Activated CD8-positive, alpha-beta memory T cell treated with anti-CD3 and anti-CD28 coated beads, Interleukin-2, amount 50 U/mL, for 4 hours (primary cell): ENCODE measurements at places on chromosomes 6 and 20.
A peak's percentile ranks its signal among the peaks of the same experiment; 100 is the strongest.

DNA sequence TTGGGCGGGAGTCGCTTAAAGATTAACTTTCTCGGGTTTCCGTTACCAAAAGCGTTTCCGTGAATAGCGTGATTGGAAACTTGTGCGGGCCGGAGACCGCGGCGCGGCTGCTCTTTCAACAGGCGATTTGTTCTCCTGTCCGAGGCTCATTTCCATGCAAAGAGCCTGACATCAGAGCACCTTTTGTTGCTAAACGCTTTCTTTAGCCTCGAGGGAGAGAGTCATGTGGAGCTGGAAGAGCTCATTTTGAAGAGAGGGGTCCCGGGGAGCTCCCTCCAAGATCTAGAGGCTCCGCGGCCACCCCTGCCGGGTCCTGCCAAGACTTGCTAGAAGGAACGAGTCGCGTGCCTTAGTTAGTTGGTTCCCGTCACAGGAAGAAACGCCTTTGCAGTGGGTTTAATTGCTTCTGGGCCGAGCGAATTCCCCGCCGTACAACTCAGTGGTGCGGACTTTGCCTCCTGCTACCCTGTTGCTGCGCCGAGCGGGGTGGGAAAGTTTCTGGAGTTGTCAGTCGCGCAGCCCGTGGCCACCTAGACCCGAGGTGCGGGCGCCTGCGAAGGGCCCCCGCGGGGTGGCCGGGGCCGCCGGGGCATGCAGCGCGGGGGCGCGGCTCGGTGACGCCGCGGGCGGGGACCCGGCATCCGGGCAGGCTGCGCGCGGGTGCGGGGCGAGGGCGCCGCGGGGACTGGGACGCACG lies at the start of gene SASH1:
Gene SASH1, plus strand, starts transcription at position 489 of the 697 bp plus-strand sequence. CDS start 230 bp downstream, outside the sequence.
- no peak for DNase-seq

DNA sequence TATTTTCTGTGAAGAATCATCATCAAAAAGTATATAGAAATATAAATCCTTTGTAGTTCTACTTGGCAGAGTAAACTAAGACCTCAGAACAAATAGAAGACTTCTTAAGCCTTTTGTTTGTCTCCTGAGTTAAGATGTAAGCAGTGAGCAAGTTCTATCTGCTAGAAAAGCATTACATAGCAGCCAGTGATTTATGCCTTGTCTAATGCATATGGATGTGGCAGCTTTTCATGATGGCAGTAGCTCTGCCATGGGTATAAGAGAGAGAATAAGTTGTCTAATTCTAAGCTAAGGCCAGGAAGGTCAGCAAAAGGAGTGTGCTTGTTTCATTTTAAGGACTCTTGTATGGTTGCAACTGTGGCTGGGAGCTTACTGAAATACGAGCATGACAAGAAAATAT lies 920.2 kb downstream of the GRIK2 start:
- DNase-seq, result no peak

- no peak for DNase-seq
Observed at GRCh38 chr6:130202782-130203181, 20.0 kb downstream of the SAMD3 start.

DNA sequence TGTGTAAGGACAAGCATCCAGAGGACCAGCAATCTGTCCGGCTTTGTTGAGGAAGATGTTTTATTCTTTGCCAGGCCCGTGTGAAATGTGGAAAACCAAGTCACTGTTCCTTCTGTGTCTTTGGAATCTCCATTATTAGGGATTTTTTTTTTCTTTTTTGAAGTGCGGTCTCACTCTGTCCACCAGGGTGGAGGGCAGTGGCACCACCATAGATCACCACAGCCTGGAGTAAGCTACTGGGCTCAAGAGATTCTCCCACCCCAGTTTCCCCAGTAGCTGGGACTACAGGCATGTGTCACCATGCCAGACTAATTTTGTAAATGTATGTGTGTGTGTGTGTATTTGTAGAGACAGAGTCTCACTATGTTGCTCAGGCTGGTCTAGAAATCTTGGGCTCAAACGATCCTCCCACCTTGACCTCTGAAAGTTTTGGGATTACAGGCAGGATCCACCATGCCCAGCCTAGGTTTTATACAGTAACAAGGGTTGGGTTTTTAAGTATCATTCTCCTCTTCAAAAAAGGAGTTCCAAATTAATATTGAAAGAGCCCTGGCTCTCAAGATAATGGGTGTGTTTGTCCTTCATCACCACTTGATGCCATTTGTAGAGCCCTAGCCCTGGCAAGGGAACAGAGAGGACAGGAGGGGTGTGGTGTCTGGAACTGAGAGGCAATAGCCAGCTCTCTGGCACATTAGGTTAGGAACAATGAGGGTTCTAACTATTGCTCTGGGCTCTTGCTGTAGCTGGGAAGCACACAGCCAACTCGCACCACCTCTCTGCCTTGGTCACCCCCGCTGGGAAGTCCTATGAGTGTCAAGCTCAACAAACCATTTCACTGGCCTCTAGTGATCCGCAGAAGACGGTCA lies 3.1 kb downstream of the LAMP5 start:
- no peak for DNase-seq

GRCh38 chr6:96202571-96202970 lies 186.8 kb downstream of the FUT9 start:
- DNase-seq, result no peak

- DNase-seq, result no peak
Observed at GRCh38 chr6:134826889-134827737, 122.8 kb downstream of the ALDH8A1 start.

GRCh38 chr6:72219536-72219935 lies 333.2 kb downstream of the RIMS1 start:
- no peak for DNase-seq

DNA sequence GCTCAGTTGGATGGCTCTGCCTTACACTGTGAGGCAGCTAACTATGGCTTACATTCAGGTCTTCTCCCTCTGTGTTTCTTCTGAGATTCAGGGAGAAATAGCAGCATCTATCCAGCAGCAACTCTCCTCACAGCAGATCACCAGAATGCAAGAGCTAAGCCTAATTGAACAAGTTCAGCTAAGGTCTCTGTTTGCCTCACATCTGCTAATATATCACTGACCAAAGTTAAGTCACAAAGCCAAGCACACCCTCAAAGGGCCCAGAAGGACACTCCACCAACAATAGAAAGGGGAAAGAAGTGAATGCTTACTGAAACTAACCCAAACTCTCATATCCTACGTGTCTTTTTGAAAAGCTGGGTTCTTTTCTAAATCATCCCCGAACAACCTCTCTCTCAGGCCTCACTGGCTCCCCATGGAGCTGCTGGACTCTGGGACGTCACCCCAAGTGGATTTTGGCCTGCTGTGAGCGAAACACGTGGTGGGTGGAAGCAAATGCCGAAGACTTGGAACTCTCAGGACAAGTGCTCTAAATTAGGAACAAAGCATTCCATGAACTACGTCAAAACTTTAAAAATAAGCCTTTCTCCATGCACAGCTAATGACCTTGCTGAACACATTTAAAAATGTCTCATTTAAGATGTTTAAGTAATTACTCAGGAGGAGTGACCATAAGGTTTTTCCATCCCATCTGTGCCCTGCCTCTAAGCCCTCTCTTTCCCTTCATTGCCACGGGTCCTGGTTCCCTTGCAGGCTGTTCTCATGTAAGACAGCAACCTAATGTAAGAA lies 167.5 kb upstream of the PLCB4 start:
- no peak for DNase-seq

- no peak for DNase-seq
Observed at GRCh38 chr20:31934968-31935764, 16.7 kb downstream of the PDRG1 start.

GRCh38 chr6:162684961-162685360 lies 42.6 kb downstream of the PRKN start:
- DNase-seq, result no peak

GRCh38 chr6:15464211-15464725 lies 198.6 kb downstream of the DTNBP1 start:
- DNase-seq, result peak; percentile 60

GRCh38 chr20:17479063-17479657 lies 52.0 kb downstream of the BFSP1 start:
- no peak for DNase-seq

DNA sequence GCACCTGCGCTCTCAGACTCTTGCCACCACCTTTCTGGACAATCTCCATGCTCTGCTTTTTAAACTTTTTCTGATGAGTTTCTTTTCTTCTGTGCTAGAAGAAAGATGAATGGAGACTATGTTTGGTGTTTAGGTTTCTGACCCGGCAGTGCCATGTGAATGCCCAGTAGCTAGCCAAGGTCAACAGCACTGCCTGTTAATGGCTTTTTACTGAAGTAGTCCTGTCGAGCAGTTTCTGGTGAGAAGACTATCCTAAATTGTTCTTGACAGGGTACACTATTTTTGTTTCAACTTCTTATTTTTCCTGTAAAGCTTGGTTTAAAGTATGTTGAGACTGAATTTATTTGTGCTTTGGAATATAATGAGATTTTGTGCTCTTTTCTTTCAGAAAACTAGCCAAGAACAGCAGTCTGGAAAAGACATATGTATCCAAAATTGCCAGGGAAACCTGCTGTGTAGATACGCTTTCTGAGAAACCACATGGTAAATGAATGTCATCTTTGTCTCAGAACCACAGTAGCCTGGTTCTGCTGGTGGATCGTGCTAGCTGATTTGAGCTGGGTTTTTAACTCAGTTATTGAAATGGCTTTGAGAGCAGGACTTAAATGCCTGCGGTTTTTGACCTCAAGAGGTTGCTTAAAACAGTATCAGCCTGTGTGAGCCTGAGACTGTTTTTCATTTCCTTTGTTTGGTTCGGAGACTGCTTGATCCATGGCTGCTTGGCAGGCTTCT lies 48.1 kb downstream of the KCNS1 start:
- DNase-seq, result no peak

DNA sequence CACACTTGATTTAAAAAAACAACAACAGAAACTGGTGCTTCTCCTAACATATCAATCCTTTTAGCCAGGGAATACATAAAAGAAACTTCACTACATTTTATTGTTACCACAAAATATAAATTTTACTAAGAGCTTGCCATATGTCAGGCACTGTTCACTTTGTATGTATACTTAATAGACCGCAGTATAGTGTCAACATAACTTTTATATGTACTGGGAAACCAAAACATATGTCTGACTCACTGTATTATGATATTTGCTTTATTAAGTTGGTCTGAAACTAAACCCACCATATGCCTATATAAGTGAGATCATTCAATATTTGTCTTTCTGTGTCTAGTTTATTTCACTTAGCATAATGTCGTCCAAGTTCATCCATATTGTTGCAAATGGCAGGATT lies 108.4 kb downstream of the KLHL32 start:
- no peak for DNase-seq

DNA sequence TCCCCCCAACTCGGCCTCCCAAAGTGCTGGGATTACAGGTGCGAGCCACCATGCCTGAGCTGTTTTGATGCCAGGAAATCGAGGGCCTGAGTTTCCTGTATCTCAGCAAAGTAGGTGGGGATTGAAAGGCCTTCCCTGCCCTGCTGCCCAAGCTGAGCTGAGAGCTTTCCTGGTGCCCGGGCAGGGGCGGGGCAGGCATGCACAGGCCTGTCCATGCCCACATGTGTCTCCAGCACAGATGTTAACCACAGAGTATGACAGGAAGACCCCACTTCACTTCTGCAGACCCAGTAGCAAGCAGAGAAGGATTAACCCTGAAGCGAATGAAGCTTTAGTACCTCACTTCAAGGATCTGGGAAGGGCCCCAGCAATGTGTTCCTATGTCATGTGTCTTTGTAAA lies 66.0 kb downstream of the GPR6 start:
- DNase-seq, result no peak

- no peak for DNase-seq
Observed at GRCh38 chr6:89085409-89086205, 5.1 kb downstream of the PNRC1 start.

- DNase-seq, result peak; percentile 5
Observed at GRCh38 chr6:34149831-34150400, 4.0 kb upstream of the GRM4 start.

DNA sequence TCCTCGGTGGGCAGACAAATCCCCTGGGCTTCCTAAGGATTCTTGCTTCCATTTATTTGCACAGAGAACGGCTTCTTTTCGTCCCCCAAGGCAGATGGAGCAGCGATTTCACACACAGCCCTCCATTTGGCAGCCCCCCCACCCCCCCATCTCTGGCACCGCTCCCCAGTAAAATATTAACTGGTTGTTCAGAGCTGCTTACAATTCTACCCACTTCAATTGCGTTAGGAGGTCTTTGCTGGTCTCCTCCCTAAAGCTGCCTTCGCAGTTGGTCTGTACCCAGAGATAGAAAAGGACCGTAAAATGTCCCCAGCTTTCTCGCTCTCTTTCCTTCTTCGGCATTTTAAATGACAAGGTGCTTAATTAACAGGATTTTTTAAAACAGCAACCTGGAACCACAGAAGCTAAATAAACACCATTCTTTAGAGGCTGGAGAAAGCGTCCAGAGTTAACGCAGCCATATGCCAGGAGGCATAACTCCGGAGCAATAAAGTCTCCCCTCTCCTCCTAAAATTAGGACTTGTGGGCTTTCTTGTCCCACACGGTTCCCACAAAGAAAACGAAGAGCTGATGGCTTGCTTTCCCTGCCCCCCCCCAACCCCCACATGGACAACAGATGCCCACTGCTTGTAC lies 1.7 kb upstream of the ZMYND8 start:
- no peak for DNase-seq

GRCh38 chr6:135146162-135146934 lies 34.8 kb upstream of the MYB start:
- DNase-seq, result no peak

DNA sequence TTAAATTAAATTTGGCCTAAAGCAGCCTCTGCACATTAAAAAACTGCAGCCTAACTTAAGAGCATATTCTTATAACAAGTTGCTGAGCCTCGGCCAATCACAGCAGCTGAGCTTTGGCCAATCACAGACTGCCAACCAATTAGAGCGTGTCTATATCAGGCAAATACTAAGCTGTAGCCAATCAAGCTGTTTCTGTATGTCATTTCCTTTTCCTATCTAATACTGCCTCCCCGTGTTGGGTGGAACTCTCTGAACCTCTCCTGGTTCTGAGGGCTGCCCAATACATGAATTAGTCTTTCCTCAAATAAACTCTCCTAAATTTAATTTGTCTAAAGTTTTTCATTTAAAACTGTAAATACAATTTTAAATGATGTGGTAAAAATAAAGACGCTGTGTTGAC lies 3.9 kb upstream of the TMEM244 start:
- no peak for DNase-seq

DNA sequence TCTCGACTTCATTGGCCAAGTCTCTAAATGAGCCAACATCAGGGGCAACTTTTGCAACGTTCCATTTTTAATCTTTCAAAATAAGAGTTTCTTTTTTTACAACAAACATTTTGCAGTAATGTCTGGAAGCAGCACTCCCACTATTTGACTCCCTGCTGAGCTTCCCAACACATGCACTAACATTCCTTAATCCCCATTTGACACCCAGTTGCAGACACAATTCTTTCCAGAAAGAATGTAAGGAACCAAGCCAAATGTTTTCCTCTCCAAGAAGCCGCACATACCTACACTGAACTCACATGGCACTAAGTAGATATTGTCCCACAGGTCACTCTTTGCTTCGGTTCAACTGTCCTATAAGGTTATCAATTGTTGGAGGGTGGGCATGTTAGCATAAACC lies 165.6 kb downstream of the GRM1 start:
- no peak for DNase-seq

- DNase-seq, result no peak
Observed at GRCh38 chr6:41273714-41274113, 12.8 kb downstream of the TREM1 start.

- peak; percentile 82 for DNase-seq
Observed at GRCh38 chr20:63979557-63980316, at the start of gene SAMD10. TSS of gene SAMD10 (minus strand) at chr20:63979642. CDS start at chr20:63979467, 175 bp downstream.

- no peak for DNase-seq
Observed at GRCh38 chr6:74932232-74932888, 273.5 kb downstream of the COL12A1 start.
